GM12892 (cell line): ENCODE measurements at places on chromosomes 6 and 20.

GRCh38 chr6:167550941-167551627 lies 226.2 kb downstream of the TTLL2 start:
- DNase-seq, result no peak

DNA sequence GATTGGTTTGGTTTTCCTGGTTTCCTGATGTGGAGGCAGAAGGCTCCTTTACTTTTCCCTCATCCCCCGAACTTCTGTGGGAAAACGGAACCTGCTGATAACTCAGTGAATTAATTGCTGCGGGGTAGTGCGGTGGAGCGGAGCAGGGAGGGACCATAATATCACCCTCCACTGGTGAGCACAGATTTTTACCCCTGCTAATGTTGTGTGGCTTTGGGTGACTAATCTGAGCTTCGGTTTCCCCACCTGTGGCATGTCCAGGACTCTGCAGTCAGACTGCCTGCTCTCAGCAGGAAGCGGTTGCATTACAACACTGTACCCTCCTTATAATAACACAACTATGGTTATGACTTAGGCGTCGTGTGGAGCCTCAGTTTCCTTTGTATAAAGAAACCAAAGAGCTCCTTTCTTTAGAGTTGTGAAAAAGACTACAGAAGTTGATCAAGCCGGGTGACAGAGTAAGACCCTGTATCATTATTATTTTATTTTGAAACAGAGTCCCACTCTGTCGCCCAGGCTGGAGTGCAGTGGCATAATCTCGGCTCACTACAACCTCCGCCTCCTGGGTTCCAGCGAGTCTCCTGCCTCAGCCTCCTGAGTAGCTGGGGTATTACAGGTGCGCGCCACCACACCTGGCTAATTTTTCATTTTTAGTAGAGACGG lies 2.2 kb upstream of the ID1 start:
- DNase-seq, result no peak

DNA sequence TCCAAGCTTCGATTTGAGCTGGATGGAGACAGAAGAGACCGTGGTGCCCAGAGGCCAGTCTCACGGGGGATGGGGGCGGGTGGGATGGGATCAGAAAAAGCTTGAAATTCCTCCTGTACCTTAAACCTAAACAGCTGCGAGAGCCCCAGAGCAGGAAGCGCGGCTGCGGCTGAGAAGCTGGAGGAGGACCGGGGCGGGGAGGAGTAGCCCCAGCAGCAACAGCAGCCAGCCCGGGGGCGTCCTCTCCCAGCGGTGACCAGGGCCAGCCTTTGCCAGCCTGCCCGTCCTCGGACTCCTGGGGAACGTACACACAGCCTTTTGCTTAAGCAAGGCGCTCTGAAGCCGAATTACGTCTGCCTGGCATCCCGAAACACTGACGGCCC lies 17.4 kb upstream of the PRDM13 start:
- no peak for DNase-seq

DNA sequence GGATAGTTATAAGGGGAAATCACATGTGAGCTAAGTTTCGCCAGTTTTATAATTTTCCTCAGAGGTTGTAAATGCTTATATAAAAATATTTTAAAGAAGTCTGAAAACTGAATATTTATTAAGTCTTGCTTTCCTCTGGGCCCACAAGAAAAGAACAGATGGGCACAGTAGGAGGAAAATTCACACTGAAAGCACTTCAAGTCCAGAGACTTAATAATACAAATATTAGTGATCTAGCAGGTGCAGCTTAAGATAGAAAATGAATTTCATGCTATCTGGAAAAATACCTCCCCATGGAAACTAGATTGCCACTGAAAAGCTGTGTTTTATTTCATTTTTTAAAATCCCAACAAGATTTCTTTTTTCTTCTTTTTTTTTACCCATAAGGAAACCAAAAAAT lies 47.2 kb downstream of the ORC3 start:
- no peak for DNase-seq

DNA sequence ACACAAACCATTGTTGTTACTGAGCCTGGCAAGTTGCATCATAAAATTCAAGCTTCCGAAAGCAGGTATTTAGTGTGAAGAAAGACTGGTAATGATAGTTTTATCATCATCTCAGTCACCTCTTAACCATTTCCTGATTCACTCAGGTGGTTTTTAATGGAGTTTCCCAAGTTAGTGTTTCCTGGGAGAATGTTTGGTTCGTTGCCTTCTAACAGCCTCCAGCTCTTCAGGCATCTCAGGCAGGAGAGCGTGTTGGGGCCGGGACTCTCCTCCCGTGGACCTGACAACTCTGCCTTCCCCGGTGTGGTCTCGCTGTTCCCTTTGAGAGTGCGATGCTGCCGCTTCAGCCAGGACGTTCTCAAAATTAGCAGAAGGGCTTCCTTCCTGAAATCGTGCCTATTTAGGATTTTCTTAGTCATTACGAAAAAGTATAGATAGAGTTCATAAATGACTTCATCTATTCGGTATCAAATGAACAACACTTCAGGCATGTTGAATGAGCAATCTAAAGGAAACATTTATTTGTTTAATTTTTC lies 105.0 kb upstream of the QKI start:
- DNase-seq, result no peak

- DNase-seq, result no peak
These were observed 251.5 kb downstream of the TSHZ2 start for GRCh38 chr20:53223626-53224172.

DNA sequence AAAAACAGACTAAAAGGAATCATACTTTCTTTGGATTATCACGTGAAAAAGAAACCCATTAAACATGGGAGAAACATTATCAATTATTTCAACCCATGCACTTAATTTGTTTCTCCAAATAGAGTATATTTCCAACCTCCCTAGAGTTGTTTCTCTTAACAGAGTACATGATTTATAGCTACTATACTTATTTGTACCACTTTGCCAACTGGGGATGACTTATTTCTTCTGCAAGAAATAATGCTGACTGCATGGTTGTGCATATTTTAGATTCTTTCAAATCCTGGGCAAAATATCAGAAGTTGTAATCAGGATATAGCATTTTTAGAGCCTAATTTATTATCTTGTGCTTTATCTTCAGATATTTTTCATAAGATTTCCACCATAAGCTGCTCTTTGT lies 629.1 kb upstream of the EYS start:
- DNase-seq, result no peak

GRCh38 chr6:56279331-56280080 lies 32.1 kb upstream of the COL21A1 start:
- DNase-seq, result no peak

- DNase-seq, result no peak
These were observed 121.3 kb downstream of the TRMT11 start for GRCh38 chr6:126107475-126108166.

DNA sequence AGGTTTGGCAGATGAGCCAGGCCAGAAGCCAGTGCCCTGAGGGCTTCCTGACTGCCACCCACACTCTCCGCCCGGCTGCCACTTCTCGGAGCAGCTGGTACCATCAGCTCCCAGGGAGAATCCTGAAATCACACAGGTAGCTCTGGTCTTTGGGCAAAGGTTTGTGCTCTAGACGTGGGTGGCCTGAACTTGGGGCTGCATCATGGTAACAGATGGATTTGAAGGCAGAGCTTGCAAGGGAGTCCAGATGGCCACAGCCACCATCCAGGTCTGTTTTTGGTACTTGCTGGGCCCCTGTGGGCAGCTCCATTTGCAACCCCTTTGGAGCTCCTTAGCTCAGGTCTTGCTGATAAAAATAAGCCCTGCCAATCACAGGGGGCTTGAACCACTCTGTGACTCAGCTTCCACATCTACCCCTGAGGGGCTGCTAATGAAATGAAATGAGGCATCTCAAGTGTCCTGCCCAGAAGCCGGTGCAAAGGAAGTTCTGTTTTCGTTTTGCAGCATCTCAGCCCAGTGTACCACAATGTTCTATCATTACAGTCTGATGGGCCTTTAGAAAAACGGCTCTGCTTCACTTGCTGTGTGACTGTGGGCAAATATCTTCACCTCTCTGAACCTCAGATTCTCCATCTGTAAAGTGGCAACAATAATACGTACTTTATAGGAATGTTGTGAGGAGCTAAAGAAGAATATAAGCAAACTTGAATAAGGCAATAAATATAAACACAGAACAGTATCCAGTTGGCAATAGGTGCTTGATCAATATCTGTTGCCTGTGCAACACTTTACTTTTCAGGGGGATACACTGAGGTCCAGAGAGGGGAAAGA lies 25.1 kb upstream of the CDH22 start:
- DNase-seq, result no peak

GRCh38 chr20:48962976-48963771 lies 41.7 kb downstream of the ARFGEF2 start:
- no peak for DNase-seq

DNA sequence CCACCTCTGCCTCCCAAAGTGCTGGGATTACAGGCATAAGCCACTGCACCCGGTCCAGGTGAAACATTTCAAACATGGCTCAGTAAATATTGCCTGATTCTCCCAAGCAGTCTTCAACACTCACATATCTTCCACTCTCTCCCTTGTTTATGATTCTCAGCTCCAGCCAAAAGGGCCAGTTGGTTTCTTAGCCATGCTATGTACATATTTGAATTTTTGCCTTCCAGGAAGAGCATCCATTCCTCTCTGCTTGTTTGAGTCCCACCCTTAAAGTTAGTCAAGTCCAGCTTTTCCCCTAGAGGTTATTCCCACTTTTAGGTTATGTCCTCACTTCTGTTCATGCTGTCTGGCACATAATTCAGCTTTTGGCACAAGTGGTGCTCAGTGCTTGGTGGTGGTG lies 5.9 kb downstream of the KIFC1 start:
- no peak for DNase-seq

- no peak for DNase-seq
These were observed 15.5 kb upstream of the MYMX start for GRCh38 chr6:44201200-44201599.

- DNase-seq, result no peak
These were observed 109.7 kb upstream of the GMDS start for GRCh38 chr6:2355150-2355549.

- no peak for DNase-seq
These were observed 4.0 kb upstream of the TFAP2D start for GRCh38 chr6:50709366-50709734.

GRCh38 chr6:70700922-70701876 lies 33.5 kb downstream of the SMAP1 start:
- no peak for DNase-seq

DNA sequence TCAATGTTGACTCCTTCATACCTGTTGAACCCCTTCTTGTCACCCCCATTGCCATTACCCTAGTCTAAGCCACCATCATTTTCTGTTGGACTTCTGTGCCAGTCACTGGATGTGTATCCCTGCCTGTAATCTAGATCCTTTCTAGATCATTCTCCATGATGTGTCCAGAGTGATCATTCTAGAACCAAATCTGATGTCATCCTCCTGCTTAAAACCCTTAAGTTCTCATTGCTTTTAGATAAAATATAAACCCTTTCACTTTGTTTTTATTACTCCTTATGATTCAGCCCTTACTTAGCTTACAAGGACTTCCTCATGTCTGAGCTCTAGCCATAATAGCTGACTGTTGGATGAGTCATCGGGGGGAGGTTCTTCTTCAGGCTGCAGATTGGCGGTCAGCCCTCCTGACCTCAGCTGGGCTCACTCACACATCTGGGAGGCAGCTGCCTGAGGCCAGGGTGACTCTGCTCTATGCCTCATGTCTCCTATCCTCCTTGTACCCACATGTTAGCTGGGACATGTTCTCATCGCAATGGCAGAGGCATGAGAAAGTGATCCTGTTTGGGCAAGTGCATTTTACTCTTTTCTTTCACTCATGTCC lies 287.6 kb downstream of the ESR1 start:
- no peak for DNase-seq
